ENCODE measurements at places on chromosomes 11 and 22.
A peak's percentile ranks its signal among the peaks of the same experiment; 100 is the strongest.

GRCh38 chr11:76670485-76671236, at the start of gene LRRC32:
TSS of gene LRRC32 (minus strand) at chr11:76670747. CDS start at chr11:76665954, 4,793 bp downstream.
- DNase-seq = no peak

GRCh38 chr11:106161775-106162634, 84.5 kb downstream of the AASDHPPT start:
- DNase-seq = no peak

GRCh38 chr11:63229815-63230214, 13.6 kb downstream of the SLC22A25 start:
- no peak for DNase-seq

GRCh38 chr22:26448334-26448733, 19.3 kb downstream of the ASPHD2 start:
- DNase-seq = no peak

DNA sequence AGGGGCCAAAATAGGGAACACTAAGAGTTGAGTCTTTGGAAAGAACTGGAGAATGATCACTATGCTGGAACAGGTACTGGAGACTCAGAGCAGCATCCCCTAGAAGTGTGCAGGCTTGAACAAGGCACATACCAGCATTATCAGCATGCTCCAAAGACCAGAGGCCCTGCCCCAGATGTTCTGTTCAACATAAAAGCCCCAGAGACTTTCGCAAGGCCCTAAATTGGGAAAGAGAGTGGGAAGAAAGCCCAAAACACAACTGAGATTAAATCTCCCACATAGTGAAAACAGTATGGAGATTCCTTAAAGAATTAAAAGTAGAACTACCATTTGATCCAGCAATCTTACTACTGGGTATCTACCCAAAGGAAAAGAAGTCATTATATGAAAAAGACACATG, 9.4 kb downstream of the CNGA4 start:
- DNase-seq = no peak

DNA sequence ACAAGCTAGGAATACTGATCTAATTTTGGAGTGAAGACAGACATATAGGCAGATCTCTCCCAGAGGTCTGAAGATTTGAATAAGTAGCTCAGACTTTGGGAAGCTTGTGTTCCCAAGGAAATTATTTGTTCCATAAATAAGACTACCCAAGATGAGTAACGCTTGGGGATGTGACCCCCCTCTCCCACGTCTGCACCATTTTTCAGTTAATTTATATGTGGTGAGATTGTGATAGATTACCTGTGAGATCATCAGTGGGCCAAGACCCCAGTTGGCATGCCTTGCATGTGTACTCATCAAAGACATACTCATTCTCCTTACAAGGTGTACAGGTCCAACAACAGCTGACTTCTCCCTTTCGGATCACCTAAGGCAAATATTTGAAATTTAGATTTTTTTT, 252.8 kb upstream of the CTSC start:
- no peak for DNase-seq

DNA sequence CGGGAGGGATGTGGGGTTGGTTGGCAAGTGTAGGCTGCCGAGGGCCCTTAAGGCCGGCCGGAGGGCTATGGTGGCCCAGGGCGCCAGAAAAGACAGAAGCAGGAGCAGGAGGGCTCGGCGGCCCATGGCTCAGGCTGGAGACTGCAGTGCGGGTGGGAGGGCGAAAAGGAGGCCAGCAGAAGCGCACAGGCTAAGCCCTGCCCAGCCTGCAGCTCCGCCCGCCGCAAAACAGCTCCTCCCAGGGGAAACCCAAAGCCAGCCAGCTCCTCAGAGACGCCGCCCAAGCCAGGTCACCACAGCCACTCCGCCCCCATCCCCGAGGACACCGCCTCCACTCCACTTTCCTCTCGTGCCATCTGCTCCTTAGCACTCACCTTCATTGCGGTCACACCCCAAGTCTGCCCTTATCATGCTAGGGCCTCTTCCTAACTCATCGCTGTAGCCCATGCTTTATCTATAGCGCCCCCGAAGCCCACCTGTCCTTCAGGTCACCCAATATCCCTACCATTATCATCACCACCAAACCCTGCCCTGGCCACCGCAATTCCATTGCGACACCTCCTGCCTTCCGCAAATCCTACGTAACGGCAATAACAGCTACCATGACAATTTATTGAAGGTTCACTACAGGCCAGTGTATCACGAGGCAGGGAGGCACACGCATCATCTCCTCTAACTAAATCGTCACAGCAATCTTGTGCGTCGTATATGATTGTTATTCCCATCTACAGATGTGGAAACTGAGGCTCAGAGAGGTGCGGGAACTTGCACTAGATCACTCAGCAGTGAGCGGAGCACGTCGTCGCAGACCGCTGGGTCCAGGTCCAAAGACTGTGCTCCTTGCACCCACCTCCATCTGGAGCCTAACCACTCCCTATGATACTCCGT, at the start of gene PRCP:
PRCP (minus strand) TSS at position 154 of the 888 bp plus-strand sequence; CDS start at position 126, 28 bp downstream.
- peak; percentile 95 for DNase-seq

DNA sequence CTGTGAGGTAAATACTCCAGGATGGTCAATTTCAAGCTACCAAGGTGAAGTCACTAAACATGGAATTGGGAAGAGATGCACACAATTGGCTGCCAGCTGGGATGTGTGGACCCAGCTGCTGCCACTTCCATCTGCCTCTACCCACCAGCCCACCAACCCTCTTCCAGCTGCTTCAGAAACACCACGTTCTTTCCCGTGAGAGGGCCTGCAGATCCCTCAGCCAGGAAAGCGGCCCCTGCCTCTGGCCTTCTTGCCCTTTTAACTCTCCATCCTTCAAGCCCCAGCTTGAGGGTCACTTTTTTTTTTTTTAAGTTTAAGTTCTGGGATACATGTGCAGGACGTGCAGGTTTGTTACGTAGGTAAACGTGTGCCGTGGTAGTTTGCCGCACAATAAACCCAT, 20.0 kb downstream of the PRG3 start:
- no peak for DNase-seq

DNA sequence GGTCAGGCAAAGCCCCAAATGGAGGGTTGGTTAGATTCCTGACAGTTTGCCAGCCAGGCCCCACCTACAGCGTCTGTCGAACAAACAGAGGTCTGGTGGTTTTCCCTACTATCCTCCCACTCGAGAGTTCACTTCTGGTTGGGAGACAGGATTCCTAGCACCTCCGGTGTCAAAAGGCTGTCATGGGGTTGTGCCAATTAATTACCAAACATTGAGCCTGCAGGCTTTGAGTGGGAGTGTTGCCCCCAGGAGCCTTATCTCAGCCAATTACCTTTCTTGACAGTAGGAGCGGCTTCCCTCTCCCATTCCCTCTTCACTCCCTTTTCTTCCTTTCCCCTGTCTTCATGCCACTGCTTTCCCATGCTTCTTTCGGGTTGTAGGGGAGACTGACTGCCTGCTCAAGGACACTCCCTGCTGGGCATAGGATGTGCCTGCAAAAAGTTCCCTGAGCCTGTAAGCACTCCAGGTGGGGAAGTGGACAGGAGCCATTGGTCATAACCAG, 4.7 kb upstream of the TTC36 start:
- DNase-seq = no peak

DNA sequence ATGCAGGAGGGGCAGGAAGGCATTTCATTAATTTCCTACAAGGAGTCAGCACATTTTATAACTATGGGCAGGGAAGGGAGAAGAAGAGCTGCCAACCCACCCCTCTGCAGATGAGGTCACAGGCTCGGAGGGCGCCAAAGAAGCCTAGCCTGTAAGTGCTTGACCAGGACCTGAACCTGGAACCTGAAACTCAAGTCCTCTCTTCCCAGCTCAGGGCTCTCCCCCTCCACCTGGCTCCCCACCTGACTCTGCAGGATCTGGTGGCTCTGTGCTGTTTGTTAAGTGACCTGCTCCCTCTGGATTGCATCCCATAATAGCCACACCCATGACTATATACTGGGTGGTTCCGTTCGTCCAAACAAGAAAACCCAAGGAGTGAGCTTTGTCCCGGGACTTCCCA, 27.3 kb downstream of the SCGB1A1 start:
- no peak for DNase-seq

GRCh38 chr22:32331236-32331917, 26.3 kb upstream of the RFPL3 start:
- no peak for DNase-seq

GRCh38 chr11:122900587-122901202, 18.1 kb downstream of the JHY start:
- DNase-seq = no peak

DNA sequence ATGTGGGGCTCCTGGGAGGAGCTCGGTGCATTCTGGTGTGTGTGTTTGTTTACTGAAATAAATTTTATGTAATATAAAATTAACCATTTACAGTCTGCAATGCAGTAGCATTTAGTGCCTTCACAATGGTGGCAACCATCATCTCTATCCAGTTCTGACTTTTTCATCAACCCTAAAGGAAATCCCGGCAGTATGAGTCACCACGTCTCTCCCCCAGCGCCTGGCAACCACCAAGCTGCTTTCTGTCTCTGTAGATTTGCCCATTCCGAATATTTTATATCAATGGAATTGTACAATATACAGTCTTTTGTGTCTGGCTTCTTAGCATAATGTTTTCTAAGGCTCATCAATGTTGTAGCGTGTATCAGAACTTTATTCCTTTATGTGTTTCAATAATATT, 300.5 kb downstream of the MIAT start:
- no peak for DNase-seq

GRCh38 chr11:94700622-94701021, 67.5 kb upstream of the AMOTL1 start:
- no peak for DNase-seq

- peak; percentile 2 for DNase-seq
Observed at GRCh38 chr22:46336119-46337078, 885 bp downstream of the TRMU start.

- no peak for DNase-seq
Observed at GRCh38 chr22:36926309-36926708, 12.9 kb downstream of the CSF2RB start.

Data from kidney glomerular epithelial cell (primary cell).